ENCODE measurements at places on chromosomes 12 and 14.

- DNase-seq = no peak
Observed at GRCh38 chr12:13362260-13362841, 165.8 kb downstream of the EMP1 start.

DNA sequence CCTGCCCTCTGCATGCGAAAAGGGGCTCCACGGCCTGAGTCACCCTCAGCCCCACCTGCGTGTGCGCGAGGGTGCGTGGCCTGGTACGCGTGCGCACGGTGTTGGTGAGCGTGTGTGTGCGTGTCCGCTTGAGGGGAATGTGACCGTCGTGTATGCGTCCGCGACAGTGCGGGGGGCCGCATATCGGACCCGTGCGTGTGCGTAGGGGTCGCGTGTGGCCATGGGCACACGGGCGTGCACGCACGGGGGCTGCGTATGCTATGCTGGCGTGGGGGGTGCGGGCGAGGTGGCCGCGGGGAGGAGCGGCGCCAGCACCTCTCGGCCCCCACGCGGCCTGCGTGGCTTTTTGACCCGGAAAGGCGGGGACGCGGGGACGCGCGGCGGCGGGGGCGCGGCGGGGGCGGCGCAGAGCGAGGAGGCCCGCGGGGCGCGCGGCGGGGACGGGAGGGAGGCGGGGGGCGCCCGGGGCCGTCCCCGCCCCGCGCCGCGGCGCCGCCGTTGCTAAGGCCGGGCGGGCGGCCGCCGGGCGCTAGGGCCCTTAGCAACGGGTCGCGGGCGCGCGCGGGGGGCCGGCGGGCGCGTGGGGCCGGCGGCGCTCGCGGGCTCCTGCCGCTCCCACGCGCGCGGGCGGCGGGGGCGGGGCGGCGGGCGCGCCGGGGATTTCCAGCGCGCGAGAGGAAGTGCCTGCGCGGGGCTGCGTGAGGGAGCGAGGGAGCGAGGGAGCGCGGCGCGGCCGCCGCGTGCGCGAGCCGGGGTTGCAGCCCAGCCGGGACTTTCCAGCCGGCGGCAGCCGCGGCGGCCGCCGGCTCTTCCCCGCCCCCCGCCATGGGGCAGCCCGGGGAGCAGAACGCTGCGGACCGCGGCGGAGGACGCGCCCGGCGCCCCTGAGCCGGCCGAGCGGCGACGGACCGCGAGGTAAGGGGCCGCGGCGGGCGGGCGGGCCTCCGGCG, at the start of gene TRAF3:
TRAF3 (plus strand) TSS at position 689 of the 950 bp plus-strand sequence. CDS start 92,753 bp downstream, outside the sequence.
- no peak for DNase-seq

- no peak for DNase-seq
Observed at GRCh38 chr12:14362352-14362751, 3.1 kb upstream of the ATF7IP start.

DNA sequence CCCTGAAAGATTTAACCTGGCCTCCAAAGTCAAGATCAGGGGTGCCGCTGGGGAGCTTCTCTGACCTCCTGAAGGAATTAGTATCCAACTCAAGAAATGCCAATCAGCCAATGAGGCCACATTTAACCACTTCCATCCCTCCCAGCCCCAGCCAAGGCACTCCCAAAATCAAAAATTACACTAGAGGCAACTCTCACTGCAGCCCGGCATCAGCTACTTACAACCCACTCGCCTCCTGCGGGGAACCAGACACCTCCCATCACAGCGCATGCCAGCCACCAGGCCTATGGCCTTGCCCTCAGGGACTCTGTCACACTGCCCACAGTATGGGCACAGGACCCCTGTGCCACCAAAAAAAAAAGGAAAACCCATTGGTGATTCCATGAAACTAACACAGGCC, 62.3 kb upstream of the DDX11 start:
- no peak for DNase-seq

DNA sequence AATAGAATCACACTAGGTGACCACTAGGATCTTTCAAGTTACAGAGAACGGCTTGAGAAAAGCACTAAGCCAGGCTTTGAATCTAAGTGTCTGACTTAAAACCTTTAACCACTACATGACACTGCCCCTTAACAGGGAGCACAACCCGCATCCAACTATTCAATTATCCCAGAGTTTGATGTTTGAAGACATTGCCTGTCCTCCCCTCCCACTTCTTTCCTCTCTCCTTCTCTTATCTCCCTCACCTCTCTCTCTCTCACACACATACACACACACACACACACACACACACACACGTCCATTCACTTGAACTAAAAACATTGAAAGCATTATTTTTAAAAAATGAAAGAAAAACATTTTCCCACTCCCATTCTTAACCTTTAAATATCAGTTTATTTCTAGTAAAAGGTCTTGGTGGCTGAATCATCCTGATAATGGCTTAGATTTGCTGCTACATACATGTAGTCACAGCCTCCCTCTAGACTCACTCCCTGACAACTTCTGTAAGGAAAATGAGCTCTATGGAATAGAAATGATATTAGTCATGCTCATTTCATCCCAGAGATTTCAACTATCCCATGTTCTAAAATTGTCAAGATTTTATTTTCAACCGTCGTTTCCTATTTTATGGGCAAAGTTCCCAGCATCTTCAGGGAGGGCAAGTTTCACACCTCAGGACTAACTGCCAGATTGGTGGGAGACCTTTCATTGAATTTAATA, 53.5 kb upstream of the RAP1B start:
- DNase-seq = no peak

Measured in vagina (tissue), 2 donors.